ENCODE measurements at places on chromosomes 12 and 14.

DNA sequence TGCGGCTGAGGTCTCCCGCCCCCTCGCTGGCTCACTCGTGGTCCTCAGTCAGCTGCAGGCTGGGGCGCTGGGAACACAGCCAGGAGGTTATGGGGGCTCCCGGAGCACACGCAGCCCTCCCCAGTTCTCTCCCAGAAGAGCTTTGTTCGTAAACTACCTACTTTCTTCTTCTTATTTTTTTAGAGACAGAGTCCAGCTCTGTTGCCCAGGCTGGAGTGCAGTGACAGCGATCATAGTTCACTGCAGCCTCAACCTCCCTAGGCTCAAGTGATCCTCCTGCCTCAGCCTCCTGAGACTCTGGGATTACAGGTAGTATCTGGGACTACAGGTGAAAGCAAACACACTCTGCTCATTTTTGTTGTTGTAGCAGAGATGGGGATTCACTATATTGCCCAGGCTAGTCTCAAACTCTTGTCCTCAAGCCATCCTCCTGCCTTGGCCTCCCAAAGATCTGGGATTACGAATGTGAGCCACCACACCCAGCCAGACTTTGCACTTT lies 15.5 kb upstream of the PLA2G1B start:
- no peak for DNase-seq

DNA sequence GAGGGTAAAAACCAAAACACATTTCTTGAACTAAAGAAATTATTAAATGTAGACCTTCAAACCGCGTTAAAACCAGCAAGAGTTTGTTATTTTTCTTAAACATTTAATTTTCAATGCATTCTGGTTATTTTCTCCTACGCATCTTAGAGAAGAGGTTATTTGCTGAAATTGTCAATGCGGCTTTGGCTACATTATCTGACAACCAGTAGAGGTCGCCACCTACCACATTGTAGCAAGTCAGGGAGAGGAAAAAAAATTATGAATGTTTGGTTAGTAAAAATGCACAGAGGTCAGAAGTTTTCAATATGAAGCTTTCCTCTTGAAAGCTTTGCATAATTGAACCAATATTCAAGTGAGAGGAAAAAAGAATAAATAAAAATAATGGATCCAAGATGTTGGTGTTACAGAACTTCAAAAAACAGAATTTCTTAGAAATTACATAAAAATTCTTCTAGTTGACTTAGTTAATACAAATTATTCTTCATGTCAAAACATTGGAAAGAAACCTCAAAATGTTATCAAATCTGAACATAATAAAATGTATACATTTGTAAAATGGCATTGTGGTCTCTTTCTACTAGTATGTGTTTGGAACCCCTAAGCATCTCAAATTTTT lies 159.4 kb upstream of the TMTC2 start:
- DNase-seq = peak; percentile 14

DNA sequence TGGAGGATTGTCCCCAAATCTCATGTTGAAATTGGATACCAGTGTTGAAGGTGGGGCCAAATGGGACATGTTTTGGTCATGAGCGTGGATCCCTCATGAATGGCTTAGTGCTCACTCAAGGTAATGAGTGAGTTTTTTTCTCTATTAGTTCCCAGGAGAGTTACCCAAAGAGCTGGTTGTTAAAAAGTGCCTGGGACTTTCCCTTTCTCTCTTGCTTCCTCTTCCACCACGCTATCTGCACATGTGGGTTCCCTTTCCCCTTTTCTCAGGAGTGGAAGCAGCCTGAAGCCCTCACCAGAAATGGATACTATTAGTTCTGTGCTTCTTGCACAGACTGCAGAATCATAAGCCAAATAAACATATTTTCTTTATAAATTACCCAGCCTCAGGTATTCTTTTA lies 465.4 kb downstream of the FSCB start:
- no peak for DNase-seq

DNA sequence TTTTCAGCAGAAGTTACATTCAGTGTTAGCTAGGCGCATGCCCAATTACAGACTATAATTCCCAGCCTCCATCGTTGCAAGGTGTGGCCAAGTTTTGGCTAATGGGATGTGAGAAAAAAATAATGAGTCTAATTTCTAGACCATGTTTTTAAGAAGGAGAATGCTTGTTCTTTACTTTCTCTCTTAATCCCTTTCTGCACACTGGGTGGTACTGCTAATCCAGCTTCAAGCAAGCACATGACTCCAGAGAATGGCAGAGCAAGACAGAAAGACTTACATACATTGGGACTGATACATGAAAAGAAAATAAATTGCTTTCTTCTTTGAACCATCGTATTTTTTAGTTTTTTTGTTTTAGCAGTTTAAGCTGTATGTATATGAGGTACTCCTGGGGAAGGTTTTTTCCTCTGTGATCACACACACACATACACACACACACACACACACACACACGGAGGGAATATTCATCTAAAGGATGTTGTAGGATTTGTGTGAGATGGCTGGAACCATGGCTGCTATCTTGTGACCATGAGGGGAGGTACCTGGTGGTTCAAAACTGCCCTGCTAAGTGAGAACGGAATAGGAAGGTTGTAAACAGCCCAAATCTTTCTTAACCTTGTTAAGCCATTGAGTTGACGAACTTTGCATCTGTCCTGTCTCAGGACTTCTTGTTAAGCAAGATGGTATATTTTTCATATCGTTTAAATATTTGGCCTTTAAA lies 34.3 kb upstream of the LTA4H start:
- no peak for DNase-seq

DNA sequence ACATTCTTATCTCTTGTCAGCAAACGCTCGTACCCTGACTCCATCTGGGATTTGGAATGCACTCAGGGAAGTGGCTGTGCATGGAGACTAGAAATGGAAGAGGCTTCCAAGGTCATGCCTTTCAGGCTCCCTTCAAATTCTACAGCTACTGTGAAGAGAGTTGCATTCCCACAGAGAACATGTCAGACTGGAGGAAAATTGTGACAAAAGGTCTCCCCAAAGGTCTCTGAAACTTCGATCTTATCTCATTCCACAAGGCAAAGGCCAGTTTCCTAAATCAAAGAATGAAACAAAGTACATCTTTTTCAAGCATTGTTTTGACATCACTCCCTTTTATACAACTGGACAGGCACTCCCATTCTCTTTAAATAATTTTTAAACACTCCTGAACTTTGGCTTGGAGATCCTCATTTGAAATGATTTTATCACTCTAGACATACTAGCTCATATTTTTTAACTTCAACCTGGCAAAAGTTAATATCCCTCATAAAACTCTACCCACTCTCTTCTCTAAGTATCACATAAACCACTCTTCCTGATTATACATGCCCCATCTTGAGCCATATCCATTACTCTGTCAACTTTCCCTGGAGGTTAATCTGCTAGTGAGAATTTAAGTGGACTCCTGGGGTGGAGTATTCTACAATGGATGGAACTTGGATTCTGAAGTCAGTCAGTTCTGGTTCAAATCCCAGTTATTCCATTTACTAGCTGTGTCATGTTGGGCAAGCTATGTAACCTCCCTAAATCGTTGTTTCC lies 218.1 kb upstream of the HMGA2 start:
- DNase-seq = no peak
